ENCODE measurements at places on chromosomes 11 and 22.

GRCh38 chr11:41053894-41054293 lies 405.6 kb downstream of the LRRC4C start:
- no peak for DNase-seq

DNA sequence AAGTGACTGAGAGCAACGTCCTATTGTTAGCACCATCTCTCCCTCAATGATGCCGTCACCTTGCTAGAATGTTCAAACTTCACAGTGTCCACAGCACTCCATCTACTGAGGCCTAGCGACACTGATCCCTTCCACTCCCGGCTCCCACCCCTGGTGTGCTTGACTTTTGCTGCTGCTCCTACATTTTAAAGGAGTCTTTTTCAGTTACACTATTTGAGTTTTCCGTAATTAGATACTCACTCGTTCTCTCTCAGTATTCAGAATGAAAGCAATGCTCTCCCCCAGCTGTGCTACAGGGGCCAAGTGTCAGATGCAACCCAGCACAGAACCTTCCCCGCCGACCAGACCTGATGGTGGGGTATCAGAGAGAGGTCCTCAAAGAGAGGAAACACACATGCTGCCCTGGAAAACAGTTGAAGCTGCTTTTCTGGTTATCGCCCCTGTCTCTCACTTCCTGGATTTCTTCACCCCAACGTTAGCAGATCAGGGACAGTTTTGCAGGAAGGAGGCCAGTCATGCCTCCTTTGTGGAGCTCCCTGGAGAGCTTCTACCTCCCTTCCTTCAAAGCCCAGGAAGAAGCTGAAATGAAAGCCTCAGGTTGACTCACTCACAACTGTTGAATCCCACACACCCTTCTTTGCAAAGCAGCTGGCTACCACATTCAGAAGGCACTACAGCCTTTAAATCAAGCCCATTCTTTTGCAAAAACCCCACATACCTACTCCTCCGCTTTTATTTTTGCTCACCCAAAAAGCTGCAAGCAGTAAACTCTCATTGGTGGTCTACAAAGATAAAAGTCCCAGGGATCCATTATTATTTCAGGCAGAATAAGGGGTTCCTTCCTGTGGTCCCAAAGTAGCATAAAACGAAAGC lies 23.5 kb downstream of the LARGE1 start:
- DNase-seq, result no peak

DNA sequence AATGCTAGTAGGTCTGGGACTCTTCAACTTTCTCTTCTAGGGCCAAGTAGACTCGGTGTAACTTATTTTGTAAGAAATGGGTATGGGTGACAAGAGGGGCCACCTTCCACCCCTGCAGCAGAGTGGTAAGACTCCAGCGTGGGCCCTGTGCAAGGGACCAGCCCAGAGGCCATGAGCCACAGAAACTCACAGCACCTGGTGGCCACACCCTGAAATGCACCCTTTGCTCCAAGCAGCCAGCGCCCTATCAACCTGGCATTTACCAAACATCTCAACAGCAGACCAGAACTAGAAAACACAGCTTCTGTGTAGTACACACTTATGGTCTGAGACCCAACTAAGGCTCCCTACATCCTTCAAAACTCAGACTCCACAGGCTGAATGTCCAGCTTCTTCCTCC lies 5.7 kb downstream of the CDCA5 start:
- DNase-seq, result no peak

GRCh38 chr22:24443668-24444067 lies 16.3 kb downstream of the ADORA2A start:
- peak; percentile 7 for DNase-seq

- DNase-seq, result no peak
Observed at GRCh38 chr11:122747351-122747781, 90.9 kb upstream of the CRTAM start.

GRCh38 chr11:74839971-74840370 lies 91.3 kb downstream of the RNF169 start:
- no peak for DNase-seq

DNA sequence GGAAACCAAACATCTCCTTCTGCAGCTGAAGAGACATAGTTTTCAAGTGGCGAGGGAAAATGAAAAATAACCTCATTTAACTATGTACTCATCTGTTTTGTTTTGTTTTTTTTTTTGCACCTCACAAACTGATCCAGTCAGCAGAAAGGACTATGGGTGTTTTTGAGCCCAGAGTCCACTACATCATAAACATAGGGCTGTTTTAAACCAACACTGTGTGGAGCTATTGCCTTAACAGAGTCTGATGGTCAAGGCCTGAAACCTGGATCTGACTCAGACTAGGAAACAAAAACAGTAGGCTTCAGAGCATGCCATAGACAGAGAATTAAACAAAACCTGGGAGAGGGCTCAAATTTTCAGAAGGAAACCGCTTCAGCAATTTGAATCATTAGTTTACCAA lies 99.3 kb upstream of the FSHB start:
- no peak for DNase-seq

DNA sequence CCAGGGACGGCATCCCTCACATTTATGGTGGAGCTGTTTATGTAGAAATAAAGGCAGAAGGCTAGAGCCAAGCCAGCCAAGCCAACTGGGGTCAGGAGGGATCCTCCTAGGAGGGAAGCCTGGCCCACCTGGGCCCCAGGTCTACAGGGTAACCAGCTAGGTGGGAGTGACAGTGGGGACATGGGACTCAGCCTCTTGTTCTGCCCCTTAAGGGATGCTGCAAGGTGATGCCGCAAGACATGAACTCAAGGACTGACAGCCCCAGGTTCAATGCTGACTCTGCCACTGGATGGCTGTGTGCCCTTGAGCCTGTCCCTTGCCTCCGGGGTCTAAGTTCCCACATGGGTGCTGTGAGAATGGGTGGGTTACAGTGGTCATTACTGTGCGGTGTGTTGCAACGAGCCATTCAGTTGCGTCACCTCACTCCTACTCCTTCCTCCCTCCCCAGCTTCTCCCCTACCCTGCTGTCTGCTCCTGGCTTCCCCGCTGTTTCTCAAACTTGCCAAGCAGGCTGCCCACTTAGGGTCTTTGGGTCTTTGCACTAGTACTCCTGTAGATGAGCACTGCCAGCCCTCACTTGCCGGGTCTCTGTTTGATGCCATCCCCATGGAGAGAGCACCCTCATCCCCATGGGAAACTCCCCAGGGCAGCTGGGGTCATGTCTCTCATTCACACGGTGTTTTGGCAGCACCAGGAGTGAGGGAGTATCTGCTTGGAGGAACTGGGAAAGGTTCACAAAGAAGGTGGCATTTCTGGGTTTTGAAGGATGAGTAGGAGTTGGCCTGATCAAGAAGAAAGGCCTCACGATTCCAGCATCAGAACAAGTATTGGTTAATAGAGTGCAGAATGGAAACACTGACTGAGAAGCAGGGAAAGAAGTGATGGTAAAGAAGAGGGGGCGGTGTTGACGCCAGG lies 43.0 kb upstream of the RTL6 start:
- peak; percentile 16 for DNase-seq

DNA sequence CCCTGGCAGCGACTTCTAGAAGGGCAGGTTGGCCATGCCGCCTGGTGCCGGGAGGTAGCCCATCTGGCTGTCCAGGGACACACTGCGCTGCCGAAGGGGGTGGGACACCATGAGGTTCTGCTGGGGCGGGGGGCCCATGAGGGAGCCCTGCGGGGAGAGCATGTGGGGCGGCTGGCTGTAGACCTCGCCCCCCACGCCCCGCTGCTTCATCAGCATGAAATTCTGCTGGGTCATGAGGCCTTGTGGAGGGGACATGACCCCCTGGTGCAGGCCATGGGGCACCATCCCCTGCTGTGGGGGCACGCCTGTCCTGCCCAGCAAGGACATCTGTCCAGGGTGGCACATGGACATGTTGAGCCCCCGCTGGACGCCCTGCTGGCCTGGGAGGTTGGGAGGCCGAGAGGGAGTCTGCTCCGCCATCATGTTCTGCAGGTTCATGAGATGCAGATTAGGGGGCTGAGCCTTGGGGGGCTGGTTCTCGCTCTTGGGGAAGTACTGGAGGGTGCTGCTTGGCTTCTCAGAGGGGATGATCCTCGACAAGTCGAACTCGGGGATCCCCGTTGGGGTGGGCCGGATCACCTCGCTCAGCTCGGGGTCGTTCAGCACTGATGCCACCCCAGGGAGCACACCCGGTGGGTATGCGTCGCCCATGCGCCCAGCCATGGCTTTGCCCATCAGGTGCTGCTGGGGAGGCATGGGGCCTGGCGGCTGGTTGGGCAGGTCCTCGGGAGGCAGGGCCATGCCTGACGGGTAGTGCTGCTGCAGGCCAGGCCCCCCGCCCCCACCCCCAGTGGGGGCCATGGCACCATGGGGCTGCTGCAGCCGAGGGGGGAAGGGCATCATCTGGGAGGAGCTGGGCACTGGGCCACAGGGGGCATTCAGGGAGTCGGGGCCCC lies 15.0 kb downstream of the CXCR5 start:
- peak; percentile 64 for DNase-seq

- DNase-seq, result no peak
Observed at GRCh38 chr22:29846290-29846689, 8.2 kb upstream of the ASCC2 start.

DNA sequence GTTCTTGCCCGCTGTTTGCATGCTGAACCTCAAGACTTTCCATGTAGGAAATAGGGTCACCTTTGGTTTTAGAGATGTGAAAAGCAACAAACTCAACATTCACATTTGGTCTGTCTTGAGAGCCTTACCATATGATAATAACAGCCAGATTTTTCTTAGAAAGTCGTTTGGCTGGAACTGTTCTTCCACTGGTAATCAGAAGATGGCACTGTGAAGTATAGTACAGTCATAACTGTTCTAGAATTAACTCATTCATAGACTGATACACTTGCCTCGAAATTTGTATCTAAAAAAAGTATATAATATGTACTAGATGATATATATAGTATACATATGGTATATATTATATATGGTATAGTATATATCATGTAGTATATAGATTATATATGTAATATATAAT lies 12.3 kb downstream of the LUZP2 start:
- DNase-seq, result no peak

- no peak for DNase-seq
Observed at GRCh38 chr22:30062950-30063349, 17.3 kb upstream of the HORMAD2 start.

DNA sequence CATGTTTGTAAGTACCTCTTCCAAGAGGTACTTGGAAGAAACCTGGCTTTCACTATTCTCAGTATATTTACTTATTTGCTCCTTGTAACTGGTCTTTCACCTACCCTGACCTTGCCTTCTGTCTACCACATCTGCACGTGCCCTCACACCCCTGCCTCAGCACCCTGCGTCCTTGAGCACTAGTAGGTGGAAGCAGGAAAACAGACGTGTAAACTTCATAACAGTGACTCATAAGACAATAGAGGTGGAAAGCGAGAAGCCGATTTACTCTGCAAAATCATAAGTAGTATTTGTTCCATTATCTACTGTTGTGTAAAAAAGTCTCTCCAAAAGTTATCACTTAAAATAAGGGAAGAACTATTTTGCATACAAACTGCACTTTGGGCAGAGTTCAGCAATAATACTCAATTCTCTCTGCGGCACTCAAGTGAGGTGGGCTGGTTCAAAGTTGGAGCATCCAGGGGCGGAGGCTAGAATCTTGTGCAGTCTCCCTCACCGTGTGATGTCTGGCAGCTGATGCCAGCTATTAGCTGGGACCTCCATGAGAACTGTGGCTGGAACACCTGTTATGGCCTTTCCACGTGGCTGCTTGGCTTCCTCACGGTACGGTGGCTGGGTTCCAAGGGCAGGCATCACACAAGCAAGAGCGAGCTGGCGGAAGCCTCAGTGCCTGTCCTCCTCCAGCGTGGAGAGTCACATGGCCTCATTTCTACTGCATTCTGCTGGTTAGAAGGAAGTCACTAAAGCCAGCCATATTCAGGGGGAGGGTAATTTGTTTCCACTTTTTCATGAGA lies 30.4 kb downstream of the PACS1 start:
- DNase-seq, result no peak

DNA sequence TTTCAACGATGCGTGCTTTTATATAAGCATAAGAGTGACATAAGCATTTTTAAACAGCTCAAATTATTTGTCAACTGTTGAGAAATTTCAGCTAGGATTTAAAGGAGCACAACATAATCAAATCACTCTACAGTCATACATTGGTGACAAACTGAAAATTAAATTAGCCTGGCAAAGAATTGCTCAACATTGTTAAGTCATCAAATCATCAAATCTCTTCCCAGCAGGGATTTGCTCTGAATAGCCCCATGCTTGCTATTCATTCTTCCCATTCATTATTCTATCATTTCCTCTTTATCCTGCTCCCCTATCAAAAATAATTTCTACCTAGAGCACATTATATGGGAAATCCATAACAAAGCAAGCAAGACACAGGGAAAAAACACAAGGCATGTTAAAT lies 198.7 kb upstream of the LUZP2 start:
- DNase-seq, result no peak

DNA sequence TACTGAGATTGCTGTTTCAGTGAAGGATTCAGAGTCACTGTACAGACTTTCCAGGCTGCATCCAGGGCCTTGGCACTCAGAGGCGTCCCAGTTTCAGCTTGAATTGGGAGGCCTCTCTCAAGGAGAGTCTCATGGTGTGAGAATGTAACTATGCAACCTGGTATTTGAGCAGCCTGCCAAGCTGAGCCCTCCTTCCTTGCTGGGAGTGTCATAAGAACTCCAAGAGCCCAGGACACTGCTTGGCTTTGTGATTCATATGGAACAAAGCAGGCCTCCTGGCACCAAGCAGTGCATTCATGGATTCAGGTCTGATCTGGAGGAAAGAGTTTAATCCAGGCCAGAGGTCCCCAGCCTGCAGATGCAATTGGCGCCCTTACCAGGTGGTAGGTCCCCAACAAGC lies 171.7 kb downstream of the DBX1 start:
- DNase-seq, result no peak

DNA sequence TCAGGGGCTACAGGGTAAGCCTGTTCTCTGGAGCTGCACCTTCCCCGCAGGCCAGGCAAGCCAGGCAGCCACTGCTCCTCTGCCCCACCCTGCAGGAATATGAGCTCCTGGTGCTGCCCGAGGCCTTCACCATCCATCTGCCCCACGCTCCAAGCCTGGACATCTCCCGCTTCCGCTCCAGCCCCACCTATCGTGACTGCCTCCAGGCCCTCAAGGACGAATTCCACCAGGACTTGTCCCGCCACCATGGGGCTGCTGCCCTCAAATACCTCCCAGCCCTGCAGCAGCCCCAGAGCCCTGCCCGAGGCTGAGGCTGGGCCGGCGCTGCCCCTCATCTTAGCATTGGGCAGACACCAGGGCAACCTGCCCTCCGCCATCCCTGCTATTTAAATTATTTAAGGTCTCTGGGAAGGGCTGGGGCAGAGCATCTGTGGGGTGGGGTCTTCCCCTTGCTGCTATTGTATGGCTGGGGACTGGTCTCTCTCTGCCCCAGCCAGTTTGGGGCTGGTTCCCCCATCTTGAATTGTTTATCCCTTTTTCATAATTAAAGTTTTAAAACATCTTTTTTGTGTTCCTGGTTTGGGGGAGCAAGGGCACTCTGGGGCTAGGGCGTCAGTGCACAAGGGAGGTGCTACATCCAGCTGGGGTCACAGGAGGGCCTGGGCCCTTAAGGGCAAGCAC lies 6.2 kb downstream of the LARGE2 start:
- peak; percentile 74 for DNase-seq

DNA sequence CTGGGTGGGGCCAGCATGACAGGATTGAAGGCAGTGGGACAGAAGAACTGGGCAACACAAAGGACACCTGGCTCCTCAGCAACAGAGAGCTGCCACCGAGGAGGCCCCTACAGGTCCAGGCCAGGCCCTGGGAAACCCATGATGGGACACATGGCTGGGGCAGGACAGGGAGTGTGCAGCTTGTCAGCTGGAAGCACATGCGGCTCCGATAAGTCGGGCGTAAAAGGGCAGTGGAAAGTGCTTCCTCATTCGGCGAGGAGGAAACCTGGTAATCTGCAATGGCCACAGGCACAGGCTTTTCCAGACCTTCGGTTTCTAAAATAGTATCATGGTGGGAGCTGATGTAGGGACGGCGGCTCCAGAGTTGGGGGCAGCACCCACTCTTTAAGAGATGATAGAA lies 16.5 kb downstream of the GNAZ start:
- DNase-seq, result no peak

- no peak for DNase-seq
Observed at GRCh38 chr22:27768027-27768653, 33.4 kb downstream of the MN1 start.

Measured in RWPE2 (cell line).